ENCODE measurements at places on chromosomes 12 and 14.

DNA sequence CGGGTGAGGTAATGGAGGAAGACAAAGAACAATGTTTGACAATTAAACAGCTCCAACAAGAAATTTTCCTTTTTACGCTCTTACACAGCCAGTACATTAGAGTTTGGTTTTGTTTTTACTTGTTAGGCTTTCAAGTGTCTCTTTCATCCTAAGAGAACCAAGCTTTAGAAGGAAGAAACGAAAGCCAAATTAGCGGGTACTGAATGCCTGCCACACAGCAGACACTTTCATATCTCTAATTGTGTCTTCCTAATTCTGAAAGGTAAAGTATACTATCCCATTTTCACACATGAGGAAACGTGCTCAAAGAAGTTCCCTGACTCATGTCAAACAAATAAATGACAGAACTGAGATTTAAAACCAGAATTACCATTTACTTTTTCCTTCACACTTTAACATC lies 65.0 kb downstream of the CDK17 start:
- DNase-seq, result no peak

- no peak for DNase-seq
These were observed 33.1 kb downstream of the CD9 start for GRCh38 chr12:6233121-6233971.

GRCh38 chr12:20410734-20411133 lies 42.4 kb downstream of the PDE3A start:
- no peak for DNase-seq

GRCh38 chr12:129911428-129912049 lies 7.7 kb upstream of the TMEM132D start:
- DNase-seq, result no peak

- DNase-seq, result no peak
These were observed 267.9 kb downstream of the BCL11B start for GRCh38 chr14:99004112-99004511.

DNA sequence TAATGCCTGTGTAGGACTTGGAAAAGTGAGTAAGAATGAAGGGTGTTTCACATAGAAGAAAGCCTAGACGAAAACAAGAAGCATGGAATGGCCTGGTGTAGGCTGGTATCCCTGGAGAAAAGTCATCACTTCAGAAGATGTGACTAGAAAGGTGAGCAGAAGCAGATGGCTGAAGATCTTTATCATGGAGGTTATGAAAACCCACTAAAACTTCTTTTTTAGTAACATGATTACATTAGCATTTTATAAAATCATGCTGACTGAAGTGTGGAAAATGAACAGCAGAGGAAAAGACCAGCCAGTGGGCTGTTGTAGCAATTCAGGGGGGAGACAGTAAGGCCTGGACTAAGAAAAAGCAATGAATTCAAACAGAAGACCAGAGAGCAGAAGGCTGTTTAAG lies 114.5 kb upstream of the G2E3 start:
- DNase-seq, result no peak
